NCI-H82 (cell line): ENCODE measurements at places on chromosomes 12 and 14.

DNA sequence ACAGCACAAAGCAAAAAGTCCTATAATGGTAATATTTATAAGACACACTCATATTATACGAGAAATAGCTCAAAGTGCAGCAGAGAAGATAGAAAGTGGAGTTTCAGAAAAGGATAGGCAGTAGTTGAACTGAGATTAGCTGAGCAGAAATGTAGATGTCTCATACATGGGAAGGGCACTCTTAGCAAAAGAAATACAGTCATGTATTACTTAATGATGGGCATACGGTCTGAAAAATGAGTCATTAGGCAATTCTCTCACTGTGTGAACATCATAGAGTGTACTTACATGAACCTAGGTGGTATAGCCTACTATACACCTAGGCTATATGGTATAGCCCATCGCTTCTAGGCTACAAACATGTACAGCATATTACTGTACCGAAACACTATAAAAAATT lies 671.3 kb downstream of the RPS29 start:
- DNase-seq: no peak

DNA sequence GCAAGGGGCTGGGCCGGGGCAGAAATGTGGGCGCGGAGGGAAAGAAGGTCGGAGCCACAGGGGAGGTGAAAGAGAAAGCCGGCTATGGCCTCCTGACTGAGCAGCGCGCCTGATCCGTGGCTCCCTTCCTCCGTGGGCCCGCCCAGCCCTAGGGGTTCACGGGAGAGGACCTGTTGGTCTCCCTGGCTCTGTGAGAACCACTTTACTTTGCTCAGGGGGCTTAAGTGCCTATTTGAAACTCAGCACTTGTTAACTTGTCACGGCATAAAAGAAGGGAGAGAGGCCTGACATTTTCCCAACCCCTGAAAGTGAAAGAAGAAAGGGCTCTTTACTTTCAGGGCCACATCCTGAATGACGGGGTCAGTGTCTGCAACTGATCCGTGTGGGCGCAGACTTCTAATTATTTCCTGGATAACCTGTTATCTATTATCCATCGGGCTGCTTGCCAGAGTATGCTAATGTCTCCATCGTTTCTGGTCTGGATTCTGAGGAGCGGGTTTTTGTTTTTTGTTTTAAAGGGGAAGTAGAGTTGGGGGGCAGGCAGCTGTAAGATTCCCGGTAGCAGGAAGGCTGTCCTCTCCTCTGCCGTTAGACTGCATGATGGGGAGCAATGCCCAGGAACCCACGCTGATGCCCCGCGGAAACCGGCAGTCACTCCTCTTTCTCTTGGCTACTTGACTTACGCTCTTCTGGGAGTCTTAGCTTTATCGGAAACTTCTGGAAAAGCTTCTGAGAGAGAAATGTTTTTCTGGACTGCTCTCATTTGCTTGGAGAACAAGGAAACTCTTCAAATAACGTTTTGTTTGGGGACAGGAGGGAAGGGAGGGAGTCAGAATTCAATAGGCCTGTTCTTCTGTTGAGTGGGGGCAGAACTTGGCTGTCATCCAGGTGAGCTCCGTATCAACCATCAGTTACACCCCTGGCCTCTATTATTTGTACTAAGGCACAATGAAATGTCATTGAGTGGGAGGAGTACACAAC lies 127.7 kb upstream of the MAX start:
- peak; percentile 35 for DNase-seq

GRCh38 chr14:93788543-93789227 lies 400 bp upstream of the PRIMA1 start:
- peak; percentile 69 for DNase-seq

DNA sequence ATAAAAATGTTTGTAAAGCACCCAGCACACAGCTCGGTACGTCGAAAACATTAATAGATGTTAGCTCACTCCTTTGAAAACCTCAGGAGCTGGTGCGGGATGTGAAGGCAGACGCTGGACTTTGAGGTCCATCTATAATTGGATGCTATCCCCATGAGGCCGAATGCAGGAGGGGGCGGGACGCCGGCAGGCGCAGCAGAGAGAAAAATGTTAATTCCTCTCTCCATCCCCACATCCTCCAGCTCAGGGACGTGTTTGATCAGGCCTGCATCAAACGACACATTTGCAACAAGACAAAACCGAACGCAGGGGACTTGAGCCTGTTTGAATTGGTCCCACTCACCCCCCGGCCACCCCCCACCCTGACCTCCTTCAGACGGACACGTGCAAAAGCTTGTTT lies 231.0 kb downstream of the RBM19 start:
- peak; percentile 27 for DNase-seq

DNA sequence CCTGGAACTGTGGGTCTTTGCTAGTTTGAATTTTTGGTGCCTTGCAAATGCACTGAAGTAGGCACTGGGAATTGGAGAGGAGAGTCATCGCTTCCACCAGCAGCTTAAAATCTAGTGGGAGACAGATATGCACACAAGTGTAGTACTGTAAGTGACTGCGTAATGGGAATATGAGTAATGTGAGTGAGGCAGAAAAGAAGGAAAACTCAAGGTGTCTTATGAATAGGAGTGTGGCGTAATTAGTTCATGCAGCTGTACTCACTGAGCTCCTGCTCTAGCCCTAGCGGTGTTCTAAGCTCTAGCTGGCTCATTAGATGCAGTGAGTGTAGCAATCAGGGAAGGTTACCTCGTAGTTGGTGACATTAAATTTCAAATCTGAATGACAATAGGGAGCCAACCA lies 2.8 kb downstream of the TCP11L2 start:
- peak; percentile 7 for DNase-seq

- DNase-seq: peak; percentile 52
Measured at GRCh38 chr14:86518298-86518697, 988.4 kb downstream of the FLRT2 start.

DNA sequence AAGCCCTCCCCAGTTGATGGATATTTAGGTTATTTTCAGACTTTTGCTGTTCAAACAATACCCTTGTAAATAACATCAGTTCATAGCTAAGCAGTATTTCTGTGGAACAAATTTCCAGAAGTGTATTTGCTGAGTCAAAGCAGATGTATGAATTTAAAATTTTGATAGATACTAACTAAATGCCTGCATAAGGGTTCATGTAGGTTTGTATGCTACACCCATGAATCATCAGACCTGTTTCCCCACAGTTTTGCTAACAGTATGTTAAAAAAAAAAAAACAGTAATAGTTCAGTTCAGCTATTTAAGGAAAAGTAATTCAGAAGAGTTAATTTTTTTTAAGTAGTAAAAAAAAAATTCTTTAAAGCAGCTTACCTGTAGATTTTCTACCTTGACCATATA lies 236.1 kb upstream of the DIO2 start:
- no peak for DNase-seq

DNA sequence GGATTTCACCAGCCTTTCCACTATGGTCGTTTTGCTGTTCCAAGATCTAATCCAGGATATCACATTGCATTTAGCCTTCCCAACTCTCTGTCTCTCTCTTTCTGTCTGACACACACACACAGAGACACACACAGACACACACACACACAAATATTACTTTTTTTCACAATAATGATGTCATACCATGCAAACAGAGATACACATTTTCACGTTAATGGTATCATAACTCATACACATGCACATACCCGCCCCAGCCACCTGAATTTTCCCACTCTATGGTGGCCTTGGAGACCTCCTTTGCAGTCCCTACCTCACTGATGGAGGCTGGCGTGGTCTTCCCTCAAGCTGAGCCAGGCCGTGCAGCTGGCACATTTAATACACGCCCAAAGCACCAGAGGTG lies 7.2 kb upstream of the MYL2 start:
- DNase-seq: no peak

DNA sequence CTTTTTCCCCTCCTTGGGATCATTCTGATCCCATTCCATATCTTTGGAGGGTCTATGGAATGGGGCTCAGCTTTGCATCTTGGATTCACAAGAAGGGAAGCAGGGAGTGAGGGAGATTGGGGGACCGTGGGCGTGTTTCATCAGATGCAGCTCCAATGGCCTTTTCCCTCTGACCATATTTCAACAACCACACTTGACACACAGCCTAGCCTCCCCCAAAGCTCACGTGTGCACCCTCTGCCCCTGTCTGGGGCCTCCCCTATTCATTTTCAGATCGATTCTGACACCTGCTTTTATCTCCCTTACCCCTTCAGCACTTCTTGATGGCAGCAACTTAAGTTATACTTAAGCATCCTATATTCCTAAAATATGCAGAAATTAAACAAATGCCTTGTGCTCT lies 126.6 kb downstream of the CHST11 start:
- DNase-seq: no peak

- DNase-seq: no peak
Measured at GRCh38 chr14:61929651-61930050, 167.4 kb downstream of the SNAPC1 start.

DNA sequence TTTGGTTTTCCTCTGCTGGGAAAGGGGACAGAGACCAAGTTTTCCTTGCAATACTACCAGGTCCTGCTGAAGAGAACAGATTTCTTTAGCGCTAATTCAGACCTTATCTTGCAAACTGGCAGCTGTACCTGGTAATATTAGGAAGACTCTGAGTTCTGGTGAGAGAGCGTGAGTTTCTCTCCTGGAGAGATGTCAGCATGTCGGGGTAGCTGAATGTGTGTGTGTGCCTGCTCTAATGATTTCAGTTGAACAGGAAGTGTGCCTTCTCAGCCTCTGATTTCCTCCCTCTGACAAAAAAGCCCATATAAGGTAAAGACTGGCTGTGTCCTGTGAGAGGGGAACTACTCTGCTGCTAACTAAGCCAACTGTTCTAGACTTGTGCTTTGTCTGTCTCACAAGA lies 10.3 kb upstream of the ERP27 start:
- DNase-seq: no peak

- DNase-seq: no peak
Measured at GRCh38 chr12:110636516-110636915, 22.6 kb downstream of the TCTN1 start.

- DNase-seq: no peak
Measured at GRCh38 chr12:16030744-16031143, 119.6 kb downstream of the DERA start.

- peak; percentile 74 for DNase-seq
Measured at GRCh38 chr14:93219103-93219726, 12.2 kb downstream of the UBR7 start.

GRCh38 chr12:2291182-2291832 lies 238.5 kb downstream of the CACNA1C start:
- peak; percentile 68 for DNase-seq

GRCh38 chr14:58465421-58465820 lies 37.9 kb downstream of the KIAA0586 start:
- no peak for DNase-seq

GRCh38 chr12:113142173-113142885 lies 6.8 kb upstream of the RASAL1 start:
- no peak for DNase-seq
